ENCODE measurements at places on chromosomes 6 and 20.

- no peak for DNase-seq
Observed at GRCh38 chr6:141552463-141552862, 580.3 kb upstream of the GJE1 start.

DNA sequence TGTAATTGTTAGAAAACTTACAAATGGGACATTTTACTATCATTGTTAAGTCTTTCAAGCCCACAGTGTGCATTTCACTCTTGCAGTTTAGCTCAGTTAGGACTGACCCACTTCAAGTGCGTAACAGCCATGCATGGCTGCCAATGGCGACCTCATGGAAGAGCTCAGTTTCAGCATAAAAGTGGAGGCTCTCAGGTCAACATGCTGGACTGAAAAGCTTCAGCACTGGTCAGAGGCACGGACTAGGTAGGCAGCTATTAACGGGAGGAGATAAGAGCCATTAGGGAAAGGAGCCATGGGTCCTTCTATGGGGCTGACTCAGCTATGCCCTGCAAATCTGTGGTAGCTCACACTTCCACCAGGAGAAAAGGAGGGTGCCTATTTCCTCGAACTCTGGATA, 101.8 kb downstream of the TTLL2 start:
- DNase-seq, result no peak

DNA sequence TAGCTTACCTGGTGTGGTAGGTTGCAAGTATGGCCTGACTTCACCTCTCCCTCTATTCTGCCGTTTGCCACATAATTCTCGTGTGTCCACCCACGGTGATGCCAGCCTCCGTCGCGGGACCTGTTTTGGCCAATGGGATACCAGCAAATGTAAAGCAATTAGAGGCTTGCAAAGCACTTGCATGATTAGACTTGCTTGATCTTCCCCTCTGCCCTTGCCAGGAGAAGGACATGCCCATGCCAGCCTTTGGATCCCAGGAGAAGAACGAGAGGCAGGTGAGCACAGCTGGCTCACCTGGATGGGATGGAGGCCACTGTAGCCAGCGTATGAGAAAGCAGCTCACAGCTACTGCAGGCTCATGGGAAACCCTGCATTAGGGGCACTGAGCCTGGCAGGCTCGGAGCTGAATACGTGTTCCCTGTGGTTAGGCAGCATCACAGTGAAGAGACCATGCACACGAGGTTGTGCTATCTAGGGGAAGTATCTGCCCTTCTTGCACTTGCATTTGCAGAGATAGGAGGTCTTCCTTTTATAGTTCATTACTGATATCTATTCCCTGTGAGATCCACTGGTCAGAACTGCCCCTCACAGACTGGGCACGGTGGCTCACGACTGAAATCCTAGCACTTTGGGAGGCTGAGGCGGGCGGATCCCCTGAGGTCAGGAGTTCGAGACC, 62.4 kb downstream of the TMEM242 start:
- DNase-seq, result no peak

GRCh38 chr6:74066168-74066871, 370.3 kb downstream of the CD109 start:
- no peak for DNase-seq

DNA sequence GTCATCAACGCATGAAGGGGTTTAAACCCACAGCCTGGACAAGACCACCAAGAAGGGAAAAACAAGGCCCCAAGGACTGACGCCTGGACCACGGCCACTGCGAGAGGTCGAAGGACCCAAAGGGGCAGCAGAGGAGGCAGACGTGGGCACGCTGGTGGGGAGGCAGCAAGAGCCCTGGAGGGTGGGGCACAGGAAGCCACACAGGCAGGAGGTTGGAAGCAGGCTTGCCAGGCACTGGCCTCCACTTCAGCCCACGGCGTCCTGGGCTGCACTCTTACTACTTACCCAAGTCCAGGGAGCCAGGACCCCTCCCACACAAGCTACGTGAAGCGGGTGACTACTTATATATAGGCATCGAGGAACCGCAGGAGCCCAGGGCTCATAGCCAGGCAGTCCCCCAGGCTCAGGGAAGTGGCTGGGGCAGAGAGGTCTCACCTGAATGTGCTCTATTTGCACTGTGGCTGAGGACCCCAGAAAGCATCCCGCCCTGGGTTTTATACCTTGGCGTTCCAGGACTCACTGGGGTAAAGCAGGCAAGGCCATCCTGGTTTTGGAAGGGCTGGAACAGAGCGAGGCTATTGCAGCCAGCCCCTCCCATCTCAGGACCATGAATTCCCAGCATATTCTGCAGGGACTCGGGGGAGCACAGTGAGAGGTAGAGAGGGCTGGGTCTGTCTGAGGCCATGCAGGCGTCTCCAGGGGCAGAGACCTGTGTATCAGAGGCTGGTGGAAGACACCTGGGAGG, 113.8 kb upstream of the AFDN start:
- DNase-seq, result no peak

DNA sequence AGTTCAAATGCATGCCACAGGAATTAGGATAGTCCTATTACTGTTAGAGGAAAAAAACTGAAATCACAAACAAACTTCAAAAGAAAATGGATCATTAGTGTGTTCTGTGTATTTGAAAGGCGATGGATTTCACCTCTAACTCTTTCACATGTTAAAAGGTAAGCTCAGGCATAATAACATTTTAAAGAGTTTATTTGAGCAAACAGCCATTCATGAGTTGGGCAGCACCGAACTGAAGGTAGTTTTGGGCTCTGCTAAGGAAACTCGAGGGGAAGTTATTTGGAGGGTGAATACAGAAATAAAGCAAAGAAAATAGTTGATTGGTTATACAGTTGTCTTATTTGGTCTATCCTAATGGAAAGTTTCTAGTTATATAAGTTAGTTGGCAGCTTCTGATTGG, 546.5 kb upstream of the POU3F2 start:
- DNase-seq, result no peak

- no peak for DNase-seq
Observed at GRCh38 chr20:62201173-62202082, 18.6 kb downstream of the MTG2 start.

- DNase-seq, result no peak
Observed at GRCh38 chr6:33451606-33452005, 2.8 kb upstream of the ZBTB9 start.

GRCh38 chr6:120735641-120736040, 598.6 kb downstream of the TBC1D32 start:
- no peak for DNase-seq

- DNase-seq, result no peak
Observed at GRCh38 chr20:45487231-45487635, 17.7 kb downstream of the WFDC2 start.

DNA sequence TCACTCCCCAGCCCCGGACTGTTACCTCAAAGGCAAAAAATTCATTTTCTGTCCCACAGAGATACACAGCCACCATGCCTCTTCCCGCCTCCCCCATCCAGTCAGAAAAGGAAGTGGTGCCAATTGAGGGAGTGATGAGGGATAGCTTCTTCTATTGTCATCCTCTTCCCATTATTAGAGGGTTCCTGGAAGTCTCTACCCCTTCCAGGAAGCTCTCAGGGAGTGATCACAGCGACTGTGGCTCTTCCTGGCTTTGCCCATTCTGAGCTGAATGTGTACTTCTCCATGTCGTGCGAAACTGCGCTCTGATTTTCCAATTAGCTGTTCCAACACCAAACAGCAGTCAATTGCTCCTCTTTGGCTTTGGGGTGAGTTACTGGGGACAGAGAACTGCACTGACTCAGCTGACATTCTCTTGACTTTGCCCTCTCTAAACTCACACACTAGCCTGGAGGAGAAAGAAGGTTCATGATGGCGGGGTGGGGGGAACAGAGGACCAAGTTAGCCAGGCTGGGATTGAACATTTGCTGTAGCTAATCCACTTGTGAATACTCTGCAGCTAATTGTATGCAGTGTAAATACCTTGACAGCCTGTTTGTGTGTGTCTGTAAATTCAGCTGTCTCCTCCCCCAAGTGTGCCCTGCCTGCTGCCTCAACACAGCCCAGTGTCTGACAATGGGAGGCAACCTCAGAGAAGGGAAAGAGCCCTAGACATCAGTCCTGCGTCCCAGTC, 2.4 kb upstream of the MDGA1 start:
- no peak for DNase-seq

GRCh38 chr20:17579369-17580039, 9.6 kb downstream of the DSTN start:
- no peak for DNase-seq

DNA sequence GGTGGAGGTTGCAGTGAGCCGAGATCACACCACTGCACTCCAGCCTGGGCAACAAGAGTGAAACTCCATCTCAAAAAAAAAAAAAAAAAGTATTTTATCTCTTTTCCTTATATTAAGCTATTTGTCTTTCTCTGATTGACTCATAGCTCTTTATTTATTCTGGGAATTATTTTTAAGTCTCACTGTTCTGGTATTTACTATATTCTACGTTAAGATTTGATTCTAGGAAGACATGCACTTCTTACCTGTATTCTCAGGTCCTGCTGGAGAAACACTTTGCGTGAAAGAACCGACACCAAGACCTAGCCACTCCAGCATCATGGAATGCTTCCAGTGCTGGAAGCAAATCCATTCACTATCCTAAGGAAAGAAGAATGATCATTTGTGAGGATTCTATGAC, 17.6 kb downstream of the ZNFX1 start:
- DNase-seq, result no peak

DNA sequence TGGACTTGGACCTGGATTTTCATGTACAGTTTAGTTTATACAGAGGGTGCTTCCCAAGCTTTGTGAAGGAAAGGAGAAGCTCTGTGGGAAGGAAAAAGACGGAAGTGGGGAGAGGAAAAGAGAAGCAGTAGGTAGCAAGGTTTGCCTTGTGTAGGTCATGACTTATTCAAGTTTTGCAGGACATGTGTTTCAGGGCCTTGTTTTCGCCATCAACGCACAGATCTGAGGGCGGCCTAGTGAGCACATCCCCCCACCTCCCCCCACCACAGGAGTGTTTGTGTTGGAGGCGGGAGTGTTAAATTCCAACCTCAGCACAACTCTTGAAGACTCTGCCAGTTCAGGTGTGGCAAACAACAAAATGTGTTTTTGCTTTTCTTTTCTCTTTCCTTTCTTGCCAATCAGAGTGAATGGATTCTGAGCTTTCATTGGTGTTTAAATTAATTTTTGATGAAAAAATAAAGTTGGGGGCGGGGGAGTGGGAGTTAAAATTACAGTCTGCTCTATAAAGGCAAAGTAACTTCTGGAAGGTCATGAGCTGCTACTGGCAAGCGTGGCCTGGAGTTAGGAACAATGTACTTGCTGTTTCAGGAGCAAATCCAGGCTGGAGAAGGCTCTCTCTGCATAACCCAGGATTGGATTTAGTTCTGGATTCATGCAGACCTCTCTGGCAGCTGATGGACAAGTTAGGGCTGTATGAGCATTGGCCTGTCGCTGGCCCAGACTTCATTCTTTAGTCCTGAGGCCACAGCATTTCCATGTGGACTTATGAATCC, 338.5 kb downstream of the CD83 start:
- DNase-seq, result no peak

DNA sequence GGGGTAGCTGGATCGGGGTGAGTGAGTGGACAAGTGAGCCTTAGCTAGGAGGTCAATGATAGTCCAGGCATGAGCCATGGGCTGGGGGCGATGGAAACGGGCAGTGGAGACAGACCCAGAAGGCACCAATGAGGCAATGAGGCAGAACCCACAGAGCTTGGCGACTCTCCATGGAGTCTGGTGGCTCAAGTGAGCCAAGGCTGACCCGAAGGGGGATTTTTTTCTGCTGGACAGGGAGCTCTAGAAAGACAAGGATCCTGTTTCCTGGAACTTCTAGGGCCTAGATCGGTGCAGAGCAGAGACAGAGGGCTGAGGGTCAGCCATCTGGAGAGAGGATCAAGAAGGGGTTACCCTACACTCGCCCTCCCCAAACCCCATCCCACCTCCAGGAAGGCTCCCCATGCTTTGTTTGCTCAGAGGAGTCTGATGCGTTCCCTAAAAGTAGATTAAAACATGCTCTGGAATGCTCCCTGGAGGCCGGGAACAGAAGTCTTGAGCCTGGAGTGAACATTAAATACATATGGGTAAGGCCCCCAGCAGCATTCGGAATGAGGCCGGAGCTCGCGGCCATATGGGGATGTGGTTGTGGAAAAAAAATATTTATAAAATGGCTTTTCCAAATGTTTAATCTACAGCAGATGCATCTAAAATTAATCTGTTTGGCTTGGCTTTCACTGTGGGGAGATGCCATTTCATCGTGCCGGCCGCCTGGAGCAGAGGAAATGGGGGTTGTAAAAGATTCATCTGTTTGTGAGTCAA, 237.8 kb upstream of the PMEPA1 start:
- no peak for DNase-seq

- DNase-seq, result no peak
Observed at GRCh38 chr6:85041376-85041775, 277.0 kb upstream of the TBX18 start.

- no peak for DNase-seq
Observed at GRCh38 chr20:17854307-17854903, 114.2 kb downstream of the SNX5 start.

DNA sequence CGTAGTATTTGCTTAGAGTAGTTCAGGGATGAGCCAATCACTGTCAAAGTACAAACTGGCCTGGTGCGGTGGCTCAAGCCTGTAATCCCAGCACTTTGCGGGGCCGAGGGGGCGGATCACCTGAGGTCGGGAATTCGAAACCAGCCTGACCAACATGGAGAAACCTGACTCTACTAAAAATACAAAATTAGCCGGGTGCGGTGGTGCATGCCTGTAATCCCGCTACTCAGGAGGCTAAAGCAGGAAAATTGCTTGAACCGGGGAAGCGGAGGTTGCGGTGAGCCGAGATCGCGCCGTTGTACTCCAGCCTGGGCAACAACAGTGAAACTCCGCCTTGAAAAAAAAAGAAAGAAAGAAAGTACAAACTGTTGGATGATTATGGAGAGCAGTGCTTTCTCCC, 27.5 kb upstream of the JARID2 start:
- no peak for DNase-seq

DNA sequence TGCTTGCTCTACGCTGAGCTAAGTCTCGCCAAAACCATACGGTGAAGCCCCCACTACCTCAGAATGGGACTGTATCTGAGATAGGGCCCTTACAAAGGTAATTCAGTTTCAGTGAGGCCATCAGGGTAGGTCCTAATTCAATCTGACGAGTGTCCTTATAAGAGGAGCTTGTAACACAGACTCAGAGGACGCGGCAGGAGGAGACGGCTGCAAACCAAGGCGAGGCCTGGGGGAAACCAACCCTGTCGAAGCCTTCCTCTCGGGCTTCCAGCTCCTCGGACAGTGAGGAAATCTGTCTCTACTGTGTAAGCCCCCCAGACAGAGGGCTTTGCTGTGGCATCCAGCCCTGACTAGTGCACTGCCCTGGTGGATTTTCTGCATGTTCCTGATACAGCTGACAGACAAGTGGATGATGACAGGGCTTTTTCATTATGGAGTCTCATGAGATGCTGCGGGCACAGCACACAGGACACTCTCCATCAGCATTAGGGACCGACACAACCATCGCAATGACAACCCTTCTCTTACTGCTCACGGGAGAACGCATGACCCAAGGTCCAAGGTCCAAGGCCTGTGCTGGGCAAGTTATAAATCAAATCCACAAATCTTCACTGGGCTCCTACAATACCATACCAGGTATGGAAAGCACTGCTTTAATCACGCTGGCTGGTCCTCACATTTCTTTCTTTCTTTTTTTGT, 48.2 kb downstream of the SSR1 start:
- DNase-seq, result no peak

- no peak for DNase-seq
Observed at GRCh38 chr6:163955756-163956155, 541.2 kb downstream of the QKI start.

- DNase-seq, result no peak
Observed at GRCh38 chr6:142860498-142860897, 84.5 kb downstream of the HIVEP2 start.

Measured in cortex of kidney (tissue), 1 donor.